Renal cortex interstitium (tissue), 15 donors: ENCODE measurements at places on chromosomes 13 and 19. TPM values are rescaled to one million over a fixed set of nuclear protein-coding genes. Genes with fewer than 3 reads are reported as not detected.

- no peak for DNase-seq
These were observed 1.7 kb upstream of the SLITRK5 start for GRCh38 chr13:87669379-87669978.

- no peak for DNase-seq
These were observed 459.3 kb upstream of the SLC10A2 start for GRCh38 chr13:103525530-103525929.

- no peak for DNase-seq
These were observed 441 bp downstream of the INAFM1 start for GRCh38 chr19:47274891-47275761.

DNA sequence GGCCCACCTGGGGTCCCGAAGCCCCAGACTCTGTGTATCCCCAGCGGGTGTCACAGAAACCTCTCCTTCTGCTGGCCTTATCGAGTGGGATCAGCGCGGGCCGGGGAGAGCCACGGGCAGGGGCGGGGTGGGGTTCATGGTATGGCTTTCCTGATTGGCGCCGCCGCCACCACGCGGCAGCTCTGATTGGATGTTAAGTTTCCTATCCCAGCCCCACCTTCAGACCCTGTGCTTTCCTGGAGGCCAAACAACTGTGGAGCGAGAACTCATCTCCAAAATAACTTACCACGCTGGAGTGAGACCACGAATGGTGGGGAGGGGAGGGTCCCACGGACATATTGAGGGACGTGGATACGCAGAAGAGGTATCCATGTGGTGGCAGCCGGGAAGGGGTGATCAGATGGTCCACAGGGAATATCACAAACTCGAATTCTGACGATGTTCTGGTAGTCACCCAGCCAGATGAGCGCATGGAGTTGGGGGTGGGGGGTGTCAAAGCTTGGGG, 1.0 kb upstream of the ICAM5 start:
- no peak for DNase-seq

- no peak for DNase-seq
These were observed 9.9 kb downstream of the MYDGF start for GRCh38 chr19:4660181-4660791.

RASIP1 gene
- 19.6 TPM for polyA plus RNA-seq

ZNF805 gene
- 6.6 TPM for polyA plus RNA-seq
